HFFc6 (cell line): ENCODE measurements at places on chromosomes 2 and 18. TPM values are rescaled to one million over a fixed set of nuclear protein-coding genes. Genes with fewer than 3 reads are reported as not detected.
A peak's percentile ranks its signal among the peaks of the same experiment; 100 is the strongest.

Gene EVX2
- not detected in 3 replicates for total RNA-seq

DNA sequence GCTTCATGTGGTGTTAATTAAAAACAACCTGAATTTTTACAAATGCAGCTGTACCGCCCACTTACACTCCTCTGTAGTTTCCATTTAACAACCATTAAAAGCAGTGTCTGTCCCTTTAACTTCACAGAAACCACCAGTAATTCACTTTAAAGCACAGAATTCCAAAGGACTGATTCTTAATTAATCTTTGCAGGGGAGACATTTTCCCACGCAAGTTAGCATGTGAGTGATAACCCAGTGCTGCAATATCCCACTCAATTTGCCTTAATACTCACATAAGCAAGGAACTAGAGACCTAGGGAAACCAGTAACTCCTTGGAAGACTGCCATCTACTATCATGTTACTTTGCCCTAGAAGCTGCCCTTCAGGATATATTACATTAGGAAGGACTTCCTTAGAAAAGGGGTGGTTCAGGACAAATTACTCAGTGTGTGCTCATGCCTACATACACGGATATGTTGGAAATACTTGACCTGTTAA, 102.3 kb downstream of the OSR1 start:
- DNase-seq, result peak; percentile 38
- H3K27me3 ChIP-seq, result no peaks in the 10 kb centered on the region
- no peak overlapping the region for H3K4me3 ChIP-seq
- no peak overlapping the region for H3K27ac ChIP-seq

DNA sequence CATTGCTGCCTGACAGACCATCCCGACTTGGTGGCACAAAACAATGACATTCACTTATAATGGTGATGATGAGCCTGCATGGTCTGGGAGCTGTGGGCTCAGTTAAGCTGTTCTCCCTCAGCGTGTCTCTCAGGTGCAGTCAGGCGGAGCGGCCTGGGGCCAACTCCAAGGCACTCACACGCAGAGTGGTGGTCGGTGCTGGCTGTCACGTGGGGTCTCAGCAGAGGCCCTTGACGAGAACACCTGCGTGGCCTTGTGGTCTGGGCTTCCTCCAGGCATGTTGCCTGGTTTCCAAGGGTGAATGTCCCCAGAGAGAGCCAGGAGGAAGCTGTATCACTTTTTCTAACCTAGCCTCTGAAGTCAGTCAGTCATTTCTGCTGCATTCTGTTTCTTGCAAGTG, 29.8 kb downstream of the ARMC9 start:
- H3K27me3 ChIP-seq, result peaks cover 4% of the 10 kb centered on the region; the same call in 1 of the 2 replicates
- H3K4me1 ChIP-seq, result peaks cover 31% of the 10 kb centered on the region
- H3K36me3 ChIP-seq, result peaks cover 6% of the 10 kb centered on the region
- DNase-seq, result no peak
- H3K4me3 ChIP-seq, result no peak overlapping the region
- H3K27ac ChIP-seq, result peak overlapping the region; percentile 58; the same call in 1 of the 2 replicates

- H3K4me3 ChIP-seq, result peak overlapping the region; percentile 88
- no peaks in the 10 kb centered on the region; the same call in 1 of the 2 replicates for H3K27me3 ChIP-seq
Measured at GRCh38 chr2:69798909-69799526, 30.4 kb upstream of the GMCL1 start.

DNA sequence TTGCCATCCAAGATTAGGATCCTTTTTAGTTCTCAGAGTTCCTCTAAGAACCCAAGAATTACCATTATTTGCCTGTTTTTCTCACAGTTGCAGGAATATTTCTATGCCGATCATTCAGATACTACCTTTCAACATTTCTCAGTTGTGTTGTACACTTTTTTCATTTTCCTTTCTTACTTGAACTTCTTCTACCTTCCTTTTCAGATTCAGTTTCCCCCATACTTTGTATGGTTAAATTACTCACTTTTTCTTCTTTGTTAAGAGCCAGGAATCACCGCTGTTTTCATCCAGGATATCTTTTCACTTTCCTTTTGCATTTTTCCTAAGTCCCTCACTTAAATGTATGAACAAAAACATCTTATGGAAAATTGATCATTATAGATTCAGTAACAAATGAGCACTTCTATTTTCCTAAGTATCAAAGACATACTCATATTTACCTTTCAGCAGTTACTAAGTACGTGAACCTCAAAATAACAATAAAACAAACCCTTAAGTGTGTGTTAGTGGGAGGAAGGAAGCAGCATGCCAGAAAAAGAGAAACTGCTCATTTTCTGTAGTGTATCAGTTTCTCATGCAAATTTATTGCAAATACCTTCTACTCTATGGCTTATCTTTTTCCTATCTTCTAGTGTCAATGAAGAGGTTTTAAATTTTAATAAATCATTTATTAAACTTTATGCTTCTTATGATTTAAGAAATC, 64.3 kb upstream of the STAT1 start:
- peak overlapping the region; percentile 63 for H3K4me3 ChIP-seq
- peaks cover 4% of the 10 kb centered on the region for H3K27me3 ChIP-seq
- no peaks in the 10 kb centered on the region for H3K4me1 ChIP-seq
- H3K27ac ChIP-seq, result no peak overlapping the region
- no peaks in the 10 kb centered on the region for H3K36me3 ChIP-seq

DNA sequence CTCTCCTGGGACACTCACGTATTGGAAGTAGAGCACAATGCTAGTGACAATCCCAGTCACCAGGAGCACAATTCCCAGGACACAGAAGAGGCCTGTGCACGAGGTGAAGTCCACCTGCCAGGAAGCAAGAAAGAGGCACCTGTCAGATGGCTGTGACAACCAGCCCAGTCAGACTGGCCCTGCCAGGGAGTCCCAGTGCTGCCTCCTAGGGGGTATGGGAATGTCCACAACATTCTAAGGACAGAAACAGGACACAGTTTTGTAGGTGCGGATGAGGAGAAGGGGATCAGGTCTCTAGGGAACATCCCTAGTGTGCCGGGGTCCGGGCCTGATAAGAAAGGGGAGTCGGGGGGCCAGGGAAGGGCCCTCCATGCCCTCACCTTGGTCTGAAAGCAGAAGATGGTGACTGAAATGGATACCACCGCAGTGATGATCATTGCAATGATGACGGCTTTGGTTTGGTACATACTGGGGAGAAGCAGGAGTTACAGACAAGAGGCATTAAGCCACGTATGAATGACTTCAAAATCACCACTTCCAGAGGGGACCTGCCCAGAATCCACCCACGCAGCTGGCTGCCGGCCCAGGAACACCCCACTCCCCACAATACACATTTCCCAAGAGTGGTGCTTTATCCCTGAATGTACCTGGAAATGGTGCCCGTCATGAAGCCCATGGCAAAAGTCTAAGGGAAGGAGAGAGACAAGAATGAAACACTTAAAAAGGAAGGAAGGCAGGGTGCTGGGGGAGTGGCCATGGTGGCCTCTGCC, 6.9 kb downstream of the PNKD start:
- H3K27ac ChIP-seq, result no peak overlapping the region
- peaks cover 8% of the 10 kb centered on the region; the same call in 1 of the 2 replicates for H3K36me3 ChIP-seq
- DNase-seq, result no peak
- peaks cover 23% of the 10 kb centered on the region for H3K4me1 ChIP-seq

Gene MC2R
- total RNA-seq, result not detected in 3 replicates

GRCh38 chr18:11817229-11817628, 34.0 kb upstream of the CHMP1B start:
- H3K36me3 ChIP-seq, result no peaks in the 10 kb centered on the region
- peaks cover 22% of the 10 kb centered on the region for H3K27me3 ChIP-seq
- H3K27ac ChIP-seq, result no peak overlapping the region
- H3K4me3 ChIP-seq, result no peak overlapping the region
- no peaks in the 10 kb centered on the region for H3K4me1 ChIP-seq
- no peak for DNase-seq

GRCh38 chr18:76981396-76981968, 151.1 kb downstream of the MBP start:
- H3K36me3 ChIP-seq, result peaks cover 8% of the 10 kb centered on the region; the same call in 1 of the 2 replicates
- no peak overlapping the region for H3K27ac ChIP-seq
- no peak for DNase-seq
- no peak overlapping the region for H3K4me3 ChIP-seq
- H3K27me3 ChIP-seq, result peaks cover 2% of the 10 kb centered on the region

- no peaks in the 10 kb centered on the region for H3K27me3 ChIP-seq
- no peak overlapping the region for H3K4me3 ChIP-seq
- no peak overlapping the region for H3K27ac ChIP-seq
- H3K36me3 ChIP-seq, result no peaks in the 10 kb centered on the region
- DNase-seq, result no peak
- no peaks in the 10 kb centered on the region for H3K4me1 ChIP-seq
Measured at GRCh38 chr2:147182260-147182659, 662.6 kb upstream of the ACVR2A start.
